Hypothalamus (tissue), 51 donors: ENCODE measurements at places on chromosomes 6 and 20.

DNA sequence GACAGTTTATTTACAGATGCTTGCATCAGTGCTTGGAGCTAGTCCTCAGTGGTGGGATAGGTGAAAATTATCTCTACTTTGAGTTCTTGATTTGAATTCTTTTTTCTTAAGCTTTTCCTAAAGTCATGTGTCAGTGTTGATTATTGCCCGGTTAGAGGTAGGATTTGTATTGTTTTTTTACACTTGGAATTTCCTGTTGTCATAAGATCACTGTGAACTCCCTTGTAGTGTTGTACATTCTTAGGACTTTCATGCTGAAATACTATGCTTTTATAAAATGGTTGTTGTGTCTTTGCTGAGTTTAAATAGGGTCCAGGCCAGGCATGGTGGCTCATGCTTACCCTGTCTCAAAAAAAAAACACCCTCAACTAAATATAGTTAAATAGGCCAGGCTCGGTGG, 20.3 kb downstream of the ASXL1 start:
- DNase-seq = no peak

- DNase-seq = no peak
Measured at GRCh38 chr6:109069746-109070145, 24.9 kb downstream of the SESN1 start.

DNA sequence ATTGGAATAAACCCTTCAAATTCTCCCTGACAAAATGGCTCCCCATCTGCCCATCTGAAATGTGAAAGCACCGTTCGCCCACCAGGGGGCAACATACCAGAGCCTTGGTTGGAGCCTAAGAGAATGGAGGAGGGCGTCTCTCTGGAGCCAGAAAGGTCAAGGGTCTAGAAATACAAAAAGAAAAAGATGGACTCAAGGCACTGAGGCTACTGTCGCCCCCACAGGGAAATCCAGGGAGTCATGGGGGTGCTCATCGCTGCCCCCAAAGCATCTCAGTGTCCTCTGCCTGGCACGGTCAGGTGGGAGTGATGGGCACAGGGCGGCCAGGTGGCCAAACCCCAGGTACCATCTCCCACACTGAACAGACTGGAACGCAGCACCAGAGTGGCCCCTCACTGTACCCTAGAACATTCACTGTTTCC, 136.3 kb downstream of the ZMYND8 start:
- no peak for DNase-seq

- DNase-seq = no peak
Measured at GRCh38 chr6:70221025-70221714, 81.7 kb downstream of the COL9A1 start.

GRCh38 chr6:142773859-142774648, 170.9 kb downstream of the HIVEP2 start:
- DNase-seq = no peak

GRCh38 chr6:31354158-31354863, 2.7 kb downstream of the HLA-B start:
- no peak for DNase-seq

DNA sequence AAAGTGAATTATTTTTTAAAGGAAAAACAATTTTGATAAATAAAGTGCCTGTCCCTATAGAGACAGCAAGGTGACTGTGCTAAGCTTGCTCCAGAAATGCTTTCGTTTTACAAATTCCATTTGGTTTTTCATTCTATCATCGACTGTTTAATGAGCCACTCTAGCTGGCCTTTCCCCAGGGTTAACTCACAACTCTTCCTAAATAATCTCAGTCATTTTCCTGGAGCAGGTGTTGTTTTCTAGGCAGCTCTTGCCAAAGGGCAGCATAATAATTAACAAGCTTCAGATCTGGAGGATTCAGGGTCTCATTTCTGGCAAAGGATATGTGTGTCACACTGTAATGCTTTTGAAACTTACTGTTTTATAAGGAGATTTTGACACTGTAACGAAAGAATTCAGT, 184.2 kb downstream of the KHDC1L start:
- no peak for DNase-seq

DNA sequence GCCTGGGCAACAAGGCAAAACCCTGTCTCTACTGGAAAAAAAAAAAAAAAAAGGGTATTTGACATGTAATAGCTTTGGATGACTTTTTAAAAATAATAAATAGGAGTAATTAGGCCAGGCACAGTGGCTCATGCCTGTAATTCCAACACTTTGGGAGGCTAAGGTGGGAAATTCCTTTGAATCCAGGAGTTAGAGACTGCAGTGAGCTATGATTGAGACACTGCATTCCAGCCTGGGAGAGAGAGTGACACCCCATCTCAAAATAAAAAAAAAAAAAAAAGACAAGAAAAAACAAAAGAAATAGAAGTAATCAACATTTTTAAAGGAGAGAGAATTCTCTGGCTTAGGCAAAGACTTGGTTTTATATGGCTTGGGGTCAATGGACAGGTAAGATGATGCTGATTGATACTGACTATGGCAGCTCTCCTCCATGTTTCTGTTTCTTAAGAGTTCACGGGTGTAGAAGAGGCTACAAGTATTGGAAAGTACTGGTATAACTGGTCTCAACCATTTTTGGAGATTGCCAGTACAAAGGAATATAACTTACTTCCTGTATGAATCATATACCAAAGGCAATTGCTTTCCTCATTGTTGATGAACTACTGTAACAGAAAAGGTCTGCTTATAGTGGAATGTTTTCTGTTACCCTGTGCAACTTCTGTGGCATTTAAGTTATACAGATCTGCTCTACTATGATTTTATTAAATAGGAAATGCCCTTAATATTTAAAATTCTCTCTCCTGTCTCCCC, 10.1 kb downstream of the MAP3K5 start:
- no peak for DNase-seq

DNA sequence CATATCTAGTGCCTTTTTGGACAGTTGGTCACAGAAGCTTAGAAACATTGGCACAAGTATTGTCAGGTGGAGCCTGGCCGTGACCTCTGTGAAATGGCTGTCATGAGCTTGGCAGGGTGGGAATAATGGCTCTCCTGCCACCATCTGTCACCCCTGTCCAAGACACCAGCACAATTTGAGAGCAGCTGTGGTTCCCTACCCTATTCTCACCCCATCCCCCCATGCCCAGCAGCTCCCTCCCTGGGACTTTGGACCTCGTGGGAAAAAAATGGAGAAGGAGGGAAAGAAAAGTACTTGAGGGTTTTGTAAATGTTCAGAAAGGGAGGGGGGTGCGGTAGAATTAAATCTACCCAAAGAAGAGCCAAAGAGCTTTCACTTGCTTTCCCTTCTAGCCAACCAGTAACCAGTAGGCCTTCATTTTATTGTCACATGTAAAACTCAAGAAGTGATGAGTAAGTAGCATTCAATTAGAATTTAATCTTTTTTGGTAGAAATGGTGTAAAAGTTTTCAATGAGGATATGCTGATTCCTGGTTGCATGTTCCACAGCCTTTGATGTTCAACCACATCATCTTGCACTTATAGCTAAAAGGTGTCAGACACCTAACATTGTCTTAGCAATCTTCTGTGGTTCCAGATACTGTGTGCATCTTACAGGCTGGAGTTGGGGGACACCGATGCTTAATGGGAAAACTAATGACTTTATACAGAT, 263.5 kb upstream of the TAB2 start:
- no peak for DNase-seq

DNA sequence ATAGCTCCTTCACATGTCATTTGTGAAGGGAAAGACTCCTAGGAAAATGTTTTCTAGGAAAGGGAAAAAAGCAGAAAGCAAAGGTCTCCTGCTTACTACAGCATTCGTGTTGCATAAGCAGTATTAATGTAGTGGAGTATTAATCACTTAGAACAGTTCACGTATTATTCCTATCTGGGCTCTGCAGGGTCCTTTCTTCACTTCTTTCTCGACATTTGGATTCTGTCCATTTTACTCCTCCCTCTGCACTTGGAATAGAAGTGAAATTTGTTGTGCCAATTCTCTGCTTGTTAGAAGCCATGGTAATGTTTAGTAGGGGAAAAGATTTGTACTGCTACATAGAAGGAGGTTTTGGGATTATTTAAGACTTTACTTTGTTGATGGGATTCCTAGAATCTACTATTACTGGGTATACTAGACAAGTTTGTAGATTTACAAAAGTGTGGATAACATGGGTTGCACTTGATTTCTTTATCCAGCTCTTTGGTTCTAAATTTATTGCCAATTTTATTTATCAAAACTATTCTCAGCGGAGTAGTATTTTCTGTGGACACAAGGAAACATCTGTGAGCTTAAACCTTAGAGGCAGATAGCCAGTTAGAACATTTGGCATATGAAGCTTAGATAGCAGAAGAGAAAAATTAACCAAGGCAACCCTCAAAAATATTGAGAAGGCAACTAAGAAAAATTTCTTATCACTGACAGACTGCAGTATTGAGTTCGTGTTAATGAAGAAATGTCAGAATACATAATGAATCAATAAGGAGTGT, 108.4 kb upstream of the ESR1 start:
- no peak for DNase-seq

- no peak for DNase-seq
Measured at GRCh38 chr6:89281779-89282246, 33.3 kb downstream of the GABRR2 start.

GRCh38 chr6:41315943-41316620, 19.3 kb upstream of the NCR2 start:
- DNase-seq = no peak

- peak; percentile 11 for DNase-seq
Measured at GRCh38 chr6:16721977-16722376, 39.3 kb downstream of the ATXN1 start.

DNA sequence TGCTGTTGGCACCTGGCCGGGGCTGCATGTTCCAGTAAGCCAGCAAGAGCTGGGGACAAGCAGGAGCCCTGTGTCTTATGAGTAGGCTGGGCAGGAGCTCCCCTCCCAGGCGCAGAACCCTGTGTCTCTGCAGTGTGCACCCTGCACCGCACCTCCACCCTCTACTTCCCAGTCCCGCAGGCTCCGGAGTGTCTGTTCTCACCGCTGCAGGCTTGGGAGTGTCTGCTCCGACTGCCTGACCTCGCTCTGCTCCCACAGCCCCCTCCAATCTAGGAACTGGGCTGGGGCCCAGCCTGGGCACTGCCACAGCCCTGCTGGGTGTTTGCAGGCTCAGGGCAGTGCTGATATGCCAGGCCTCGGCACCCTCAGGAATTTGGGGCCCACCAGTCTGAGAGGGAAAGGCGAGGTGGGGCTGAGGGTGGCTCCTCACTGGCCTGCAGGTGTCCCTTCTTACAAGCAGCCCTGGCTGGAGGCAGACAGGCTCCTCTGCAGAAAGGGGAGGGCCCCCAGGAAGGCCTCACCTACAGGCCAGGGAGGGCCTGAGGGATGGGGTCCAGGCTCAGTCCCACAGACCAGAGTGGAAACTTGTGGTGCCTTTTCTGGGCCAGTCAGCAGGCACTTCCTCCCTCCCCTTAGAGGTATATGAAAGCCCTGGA, 871.6 kb upstream of the GJE1 start:
- no peak for DNase-seq

- DNase-seq = no peak
Measured at GRCh38 chr6:148445620-148446019, 103.0 kb downstream of the SASH1 start.

DNA sequence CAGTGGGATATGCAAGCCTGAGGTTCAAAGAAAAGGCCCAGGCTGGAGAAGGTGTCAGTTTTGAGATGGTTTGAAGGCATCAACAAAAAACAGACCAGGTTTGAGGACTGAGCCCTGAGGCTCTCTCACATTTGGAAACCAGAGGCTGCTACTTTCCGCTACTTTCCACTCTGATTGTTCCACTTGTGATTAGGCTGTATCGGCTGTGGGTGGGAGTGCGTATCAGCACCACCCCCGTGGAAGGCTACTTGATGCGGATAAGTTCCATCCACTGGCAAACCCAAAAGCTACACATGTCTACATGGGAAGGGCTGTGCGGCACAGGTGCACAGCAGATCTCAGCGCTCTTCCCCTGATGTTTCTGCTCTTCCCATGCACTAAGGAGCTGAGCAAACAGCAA, 198.7 kb downstream of the GMPR start:
- DNase-seq = no peak

- no peak for DNase-seq
Measured at GRCh38 chr6:139981768-139982181, 607.3 kb upstream of the CITED2 start.

DNA sequence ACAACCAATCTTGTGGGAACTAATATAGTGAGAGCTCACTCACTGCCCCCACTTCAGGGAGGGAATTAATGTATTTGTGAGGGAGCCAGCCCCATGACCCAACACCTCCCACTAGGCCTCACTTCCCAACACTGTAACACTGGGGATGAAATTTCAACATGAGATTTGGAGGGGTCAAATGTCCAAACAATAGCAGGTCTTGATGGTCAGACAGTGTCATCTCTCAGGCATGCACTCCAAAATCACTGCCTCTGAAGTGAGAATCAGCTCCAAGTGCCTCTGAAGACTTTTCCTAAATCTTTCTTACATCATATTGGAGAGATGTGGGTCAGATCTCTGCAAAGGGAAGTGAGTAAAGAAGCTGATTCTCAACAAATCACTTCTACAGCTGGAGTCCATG, 13.8 kb upstream of the SAYSD1 start:
- DNase-seq = no peak

- DNase-seq = no peak
Measured at GRCh38 chr20:53660947-53661381, 67.3 kb upstream of the ZNF217 start.

- DNase-seq = peak; percentile 7
Measured at GRCh38 chr20:18001131-18001921, 32.5 kb downstream of the MGME1 start.

DNA sequence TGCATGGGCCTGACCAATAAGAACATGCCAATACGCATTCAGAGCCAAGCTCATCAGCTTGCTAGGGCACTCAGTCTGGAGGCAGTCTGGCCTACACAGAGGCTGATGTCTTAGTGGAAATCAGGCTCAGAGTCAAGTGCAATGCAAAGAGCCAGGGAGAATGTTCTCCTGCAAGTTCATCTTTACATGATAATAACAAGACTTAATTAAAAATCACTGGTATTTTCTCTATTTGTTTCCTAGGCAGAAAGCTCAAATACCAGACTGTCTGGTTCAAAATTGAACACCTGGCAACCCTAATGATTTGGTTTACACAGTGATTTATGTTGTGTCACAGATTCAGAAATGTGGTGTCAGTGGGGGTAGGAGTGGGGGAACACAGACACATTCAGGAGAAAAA, 689.3 kb upstream of the FLRT3 start:
- no peak for DNase-seq

DNA sequence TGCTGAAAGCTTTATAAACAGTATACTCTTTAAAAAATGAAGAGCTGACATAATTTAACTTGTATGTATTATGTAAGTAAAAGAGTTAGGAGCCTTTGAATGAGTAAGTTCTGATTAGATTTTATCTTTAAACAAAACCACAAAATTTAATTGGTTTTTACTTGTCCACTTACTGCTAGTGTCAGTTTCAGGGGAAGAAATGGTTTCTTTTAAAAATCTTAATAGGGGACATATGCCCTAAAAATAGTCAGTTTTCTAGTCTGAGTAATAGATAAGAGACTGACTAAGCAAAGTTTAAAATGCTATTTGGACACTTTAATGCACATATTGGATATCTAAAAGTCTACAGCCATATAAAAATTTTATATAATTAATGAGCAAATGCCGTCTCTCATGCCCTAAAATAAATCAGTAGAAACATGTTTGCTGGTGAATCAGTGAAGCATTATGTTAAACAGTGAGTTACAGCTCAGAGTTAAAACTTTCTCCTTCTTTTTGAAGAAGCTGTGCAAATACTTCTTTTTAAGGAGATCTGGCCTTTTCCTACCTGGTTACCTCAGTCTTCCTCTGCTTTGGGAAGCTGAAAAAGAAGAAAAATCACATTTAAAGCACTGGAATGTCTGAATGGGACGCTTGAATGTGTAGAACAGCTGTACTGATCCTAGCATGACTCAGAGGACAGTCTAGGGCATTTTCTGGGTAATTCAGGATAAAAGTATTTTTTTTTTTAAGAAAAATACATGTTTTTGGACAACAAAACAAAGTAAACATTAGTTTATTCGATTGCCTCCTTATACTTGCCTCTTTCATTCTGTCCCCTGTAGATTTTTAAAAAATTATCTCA, 55.3 kb downstream of the CDH26 start:
- no peak for DNase-seq
